Psoas muscle (tissue), 8 donors: ENCODE measurements at places on chromosomes 7 and 10.

DNA sequence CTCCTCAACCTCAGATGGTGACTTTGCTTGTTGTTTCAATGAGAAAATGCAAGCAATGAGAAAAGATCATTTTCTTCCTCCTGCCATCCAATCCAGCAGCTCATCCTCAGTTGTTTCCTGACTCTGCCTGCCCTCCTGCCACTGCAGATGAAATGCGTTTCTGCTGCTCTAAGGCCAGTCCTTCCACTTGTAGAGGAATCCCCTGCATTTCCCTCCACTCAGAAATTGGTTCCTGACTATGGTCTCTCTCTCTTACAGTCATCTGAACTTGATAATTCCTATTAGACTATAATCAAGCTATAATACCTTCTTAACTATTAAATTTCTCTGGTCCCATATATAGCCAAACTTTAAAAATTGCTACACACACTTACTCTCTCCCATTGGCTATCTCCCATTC, 14.4 kb downstream of the ITGA8 start:
- DNase-seq, result no peak

GRCh38 chr7:9280088-9280487, 846.7 kb downstream of the NXPH1 start:
- DNase-seq, result no peak

GRCh38 chr10:70461397-70462348, 16.9 kb upstream of the PALD1 start:
- peak; percentile 77 for DNase-seq

GRCh38 chr10:132452216-132452650, 55.2 kb downstream of the PWWP2B start:
- peak; percentile 16 for DNase-seq

- DNase-seq, result no peak
Observed at GRCh38 chr7:150735596-150736358, 1.4 kb upstream of the GIMAP5 start.

DNA sequence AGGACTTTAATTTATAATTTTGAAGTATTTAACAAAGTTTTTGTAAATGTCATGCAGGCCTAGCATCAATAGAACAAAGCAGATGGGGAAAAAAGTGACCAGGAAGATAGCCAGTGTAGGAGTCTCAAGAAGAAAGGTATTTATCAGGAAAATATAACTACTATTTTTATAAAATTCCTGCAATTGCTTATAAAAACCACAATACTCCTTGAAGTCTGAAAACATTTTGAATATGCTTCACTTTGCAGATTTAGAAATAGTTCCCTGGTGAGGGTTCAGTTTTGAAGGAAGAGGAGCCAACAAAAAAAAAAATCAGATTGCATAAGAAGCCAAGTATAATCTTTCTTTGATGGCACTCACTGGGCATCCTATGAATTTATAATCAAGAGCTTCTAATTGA, 34.1 kb downstream of the MTERF1 start:
- DNase-seq, result no peak

DNA sequence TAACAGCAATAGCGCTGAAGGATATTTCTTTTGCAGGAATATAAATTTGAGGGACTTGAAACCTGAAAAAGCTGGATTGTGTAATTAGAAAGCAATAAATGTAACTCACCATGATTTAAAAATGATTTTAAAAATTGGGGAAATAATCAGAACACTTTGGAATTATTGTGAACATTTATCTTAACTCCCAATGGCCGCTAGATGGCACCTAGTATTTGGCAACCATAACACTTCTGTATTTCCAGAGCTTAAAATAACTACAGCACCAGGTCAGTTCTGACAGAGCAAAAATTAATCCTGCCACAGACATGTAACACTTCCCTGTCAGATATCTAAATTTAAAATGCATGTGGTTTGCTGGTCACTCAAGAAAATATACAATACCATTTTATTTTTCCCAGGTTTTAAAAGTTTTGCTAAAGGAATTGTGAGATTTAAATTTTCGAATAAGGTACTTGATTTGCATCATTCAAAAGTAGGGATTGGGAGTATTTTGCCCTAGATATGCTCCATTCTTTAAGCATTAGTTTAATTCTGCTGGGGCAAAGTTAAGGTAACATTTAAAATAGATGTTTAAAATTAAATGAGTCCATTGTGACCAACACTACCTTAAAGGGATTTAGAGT, 144.5 kb downstream of the PPP1R3A start:
- DNase-seq, result no peak

DNA sequence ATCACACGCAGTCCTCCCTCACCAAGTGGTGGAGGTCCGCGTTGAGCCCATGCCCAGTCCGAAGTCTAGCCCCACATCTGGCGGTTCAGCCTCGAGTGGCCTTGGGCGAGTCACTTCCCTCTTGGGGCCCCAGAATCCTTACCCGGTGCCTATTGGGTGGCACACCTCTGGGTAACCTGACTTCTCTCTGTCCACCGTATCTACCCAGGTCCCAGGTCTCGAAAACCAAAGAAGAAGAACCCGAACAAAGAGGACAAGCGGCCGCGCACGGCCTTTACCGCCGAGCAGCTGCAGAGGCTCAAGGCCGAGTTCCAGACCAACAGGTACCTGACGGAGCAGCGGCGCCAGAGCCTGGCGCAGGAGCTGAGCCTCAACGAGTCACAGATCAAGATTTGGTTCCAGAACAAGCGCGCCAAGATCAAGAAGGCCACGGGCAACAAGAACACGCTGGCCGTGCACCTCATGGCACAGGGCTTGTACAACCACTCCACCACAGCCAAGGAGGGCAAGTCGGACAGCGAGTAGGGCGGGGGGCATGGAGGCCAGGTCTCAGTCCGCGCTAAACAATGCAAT, 4.3 kb downstream of the EN2 start:
- no peak for DNase-seq

- peak; percentile 65 for DNase-seq
Observed at GRCh38 chr10:1048349-1048731, 579 bp downstream of the IDI1 start.

GRCh38 chr7:31116615-31117014, 64.5 kb downstream of the ADCYAP1R1 start:
- no peak for DNase-seq

- peak; percentile 58 for DNase-seq
Observed at GRCh38 chr7:128347647-128348097, 4.0 kb upstream of the RBM28 start.

DNA sequence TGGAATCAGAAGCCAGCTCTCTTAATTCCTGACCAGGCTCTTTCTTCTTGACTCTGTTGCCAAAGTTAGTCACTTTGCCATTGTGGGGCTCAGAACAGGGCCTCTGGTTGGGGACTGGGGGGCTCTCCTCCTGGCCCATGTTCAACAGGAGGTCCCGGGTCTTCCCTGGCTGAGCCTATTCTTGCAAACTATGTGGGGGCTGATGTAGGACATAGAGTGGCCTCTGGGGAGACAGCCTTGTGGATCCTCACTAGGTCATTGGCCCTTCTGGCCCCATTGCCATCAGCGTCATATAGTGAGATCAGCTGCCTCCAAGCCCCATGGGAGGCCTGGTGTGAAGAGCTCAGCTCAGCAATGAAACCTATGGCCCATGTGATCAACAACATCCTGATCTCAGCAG, 77.6 kb upstream of the LEP start:
- no peak for DNase-seq

GRCh38 chr7:129550693-129551360, 48.5 kb downstream of the SMKR1 start:
- DNase-seq, result no peak

DNA sequence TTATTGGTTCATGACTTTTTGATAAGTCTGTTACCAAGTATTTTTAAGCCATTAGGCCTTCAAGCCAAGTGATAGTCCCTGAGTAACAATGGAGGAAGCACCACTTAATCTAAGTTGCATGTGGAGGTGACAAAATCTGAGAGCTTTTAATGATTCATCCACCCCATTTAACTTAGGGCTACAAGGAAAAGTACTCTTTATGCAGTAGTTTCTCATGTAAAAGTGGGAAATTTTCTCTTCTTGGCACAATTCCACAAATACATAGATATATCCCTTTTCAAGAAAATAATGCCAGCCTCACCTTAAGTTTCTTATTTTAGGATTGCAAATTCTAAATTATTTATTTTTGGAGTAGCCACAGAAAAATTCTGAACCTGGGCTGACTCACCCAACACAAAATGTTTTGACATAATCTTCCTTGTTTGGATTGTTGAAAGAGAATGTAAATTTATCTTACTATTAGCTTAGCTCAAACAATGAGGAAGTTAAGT, 85.7 kb downstream of the SUGCT start:
- no peak for DNase-seq

DNA sequence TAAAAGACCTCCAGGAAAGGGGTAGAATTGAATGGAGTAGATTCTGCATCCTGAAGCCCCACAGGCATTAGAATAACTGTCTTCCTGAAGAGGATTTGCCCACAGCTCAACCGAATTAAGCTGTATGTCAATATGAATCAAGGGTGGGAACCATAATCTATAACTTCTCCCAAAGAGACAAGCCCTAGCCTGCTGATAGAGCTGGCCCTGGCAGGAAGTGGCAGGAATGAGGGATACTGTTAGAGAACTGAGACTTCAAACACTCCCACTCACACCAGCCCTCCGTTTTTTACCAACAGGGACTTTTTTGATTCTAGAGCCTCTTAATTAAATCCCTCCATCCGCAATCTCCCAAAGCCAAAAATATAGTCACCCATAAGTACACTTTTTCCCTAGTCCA, 12.2 kb upstream of the DUSP5 start:
- no peak for DNase-seq

- DNase-seq, result no peak
Observed at GRCh38 chr7:73971322-73971703, 56.7 kb upstream of the ELN start.

DNA sequence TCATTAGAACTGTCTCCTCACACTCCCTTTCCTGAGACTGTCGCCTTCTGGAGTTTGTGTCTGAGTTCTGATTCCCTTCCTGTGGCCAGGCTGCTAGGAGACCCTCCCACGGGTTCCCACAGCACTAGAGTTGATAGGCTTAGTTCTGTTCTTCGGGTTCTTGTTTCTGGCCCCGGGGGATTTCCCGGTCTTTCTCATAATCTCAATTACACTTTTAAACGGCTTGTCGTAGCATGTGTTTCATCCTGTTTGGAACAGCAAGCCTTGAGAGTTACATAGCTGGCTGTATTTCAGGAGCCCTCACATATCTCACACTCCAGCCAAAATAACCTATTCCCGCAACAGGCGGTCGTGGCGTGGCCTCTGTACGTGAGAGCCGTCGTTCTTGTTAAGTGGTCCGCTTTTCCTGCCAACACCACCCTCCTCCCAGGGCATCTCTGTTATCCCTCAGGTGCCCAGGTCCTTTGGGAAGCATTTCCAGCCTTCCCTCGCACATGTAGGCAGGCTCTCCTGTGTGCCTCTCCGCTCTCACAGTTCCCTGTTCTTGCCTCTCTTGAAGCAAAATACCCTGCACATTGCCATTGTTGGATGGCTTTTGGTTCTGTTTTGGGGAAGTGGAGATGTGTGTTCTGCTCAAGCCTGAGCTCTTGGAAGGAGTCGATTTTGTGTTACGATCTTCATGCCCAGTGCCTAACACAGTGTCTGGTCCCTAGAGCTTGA, 46.0 kb downstream of the CDC123 start:
- no peak for DNase-seq

DNA sequence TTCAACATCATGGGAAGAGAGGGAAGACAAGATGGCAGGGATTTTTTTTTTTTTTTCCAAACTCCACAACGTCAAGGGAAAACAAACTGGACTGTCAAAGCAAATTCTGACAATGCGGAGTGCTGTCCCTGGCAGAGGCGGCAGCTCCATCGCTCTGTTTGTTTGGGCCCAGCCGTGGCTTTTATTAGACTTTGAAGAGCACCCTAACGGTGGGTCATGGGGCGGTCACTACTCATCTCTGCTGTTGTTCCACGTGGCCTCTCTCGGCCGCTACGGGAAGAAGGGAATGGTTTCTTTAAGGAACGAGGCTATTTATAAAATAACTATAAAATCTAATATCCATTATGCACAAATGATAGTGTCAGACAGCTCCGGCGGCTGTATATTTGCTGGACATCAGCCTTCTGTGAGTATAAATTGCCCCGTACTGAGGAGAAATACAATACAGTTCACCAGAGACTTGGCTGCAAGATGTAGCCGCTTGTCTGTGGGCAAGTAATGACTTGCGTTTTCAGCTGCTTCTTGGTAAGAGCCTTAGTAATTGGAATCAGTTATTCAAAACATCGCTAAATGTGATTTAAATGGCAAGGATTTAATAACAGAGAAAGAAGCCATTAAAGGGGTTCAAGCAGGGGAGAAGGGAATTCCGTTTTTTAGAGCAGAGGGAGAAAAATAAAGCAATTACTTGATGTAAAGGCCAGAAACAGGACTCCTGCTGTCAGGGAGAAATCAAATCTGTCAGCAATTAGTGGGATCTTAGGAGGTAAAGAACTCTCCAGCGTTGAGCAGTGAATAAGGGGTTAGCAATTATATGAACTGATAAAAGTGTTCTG, 61.7 kb upstream of the RAB11FIP2 start:
- no peak for DNase-seq

GRCh38 chr10:126705951-126706565, 35.6 kb upstream of the C10orf90 start:
- DNase-seq, result no peak
